ENCODE measurements at places on chromosomes 11 and 22.

- peak; percentile 68 for ATAC-seq
Observed at GRCh38 chr11:63879598-63880402, 37.2 kb downstream of the RCOR2 start.

DNA sequence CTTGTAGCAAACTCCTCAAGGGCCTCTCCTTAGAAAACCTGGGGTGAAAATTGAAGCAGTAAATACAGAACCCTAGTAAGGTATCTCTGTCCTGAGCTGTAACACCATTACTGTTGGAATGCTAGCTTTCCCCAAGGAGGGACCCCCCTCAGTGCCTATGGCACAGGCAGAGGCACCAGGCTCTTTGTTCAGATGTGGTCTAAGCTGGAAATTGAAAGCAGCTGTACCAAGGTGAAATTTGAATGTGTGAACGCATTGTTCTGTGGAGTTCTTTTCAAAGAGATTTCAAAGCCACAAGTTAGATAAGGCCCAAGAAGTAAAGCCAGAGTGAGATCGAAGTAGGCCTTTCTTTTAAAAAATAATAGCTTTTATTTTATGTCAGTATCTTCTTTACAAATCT lies 71.9 kb upstream of the HORMAD2 start:
- ATAC-seq = no peak

- no peak for ATAC-seq
Observed at GRCh38 chr22:48782326-48782725, 1045.3 kb downstream of the BRD1 start.

DNA sequence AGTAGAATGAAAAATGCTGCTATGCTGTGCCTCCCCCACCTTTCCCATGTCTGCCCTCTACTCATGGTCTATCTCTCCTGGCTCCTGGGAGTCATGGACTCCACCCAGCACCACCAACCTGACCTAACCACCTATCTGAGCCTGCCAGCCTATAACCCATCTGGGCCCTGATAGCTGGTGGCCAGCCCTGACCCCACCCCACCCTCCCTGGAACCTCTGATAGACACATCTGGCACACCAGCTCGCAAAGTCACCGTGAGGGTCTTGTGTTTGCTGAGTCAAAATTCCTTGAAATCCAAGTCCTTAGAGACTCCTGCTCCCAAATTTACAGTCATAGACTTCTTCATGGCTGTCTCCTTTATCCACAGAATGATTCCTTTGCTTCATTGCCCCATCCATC lies 14.9 kb upstream of the HBE1 start:
- no peak for ATAC-seq

GRCh38 chr11:121291896-121292494 lies 576 bp upstream of the SC5D start:
- ATAC-seq = peak; percentile 1
